ENCODE measurements at places on chromosomes 11 and 22. TPM values are rescaled to one million over a fixed set of nuclear protein-coding genes. Genes with fewer than 3 reads are reported as not detected.

KCNJ5 gene
- total RNA-seq = 0.63 TPM

OR5A1 gene
- total RNA-seq = not detected

TUB gene
- 90.8 TPM for total RNA-seq

DENND5A gene
- 239 TPM for total RNA-seq

SYCE3 gene
- not detected for total RNA-seq

PATE2 gene
- 1.9 TPM for total RNA-seq

PHF21A gene
- 40.1 TPM for total RNA-seq

P2RY2 gene
- total RNA-seq = not detected

GGTLC2 gene
- total RNA-seq = not detected

OR6T1 gene
- not detected for total RNA-seq

SHISAL1 gene
- 25.7 TPM for total RNA-seq

CDHR5 gene
- not detected for total RNA-seq

BIK gene
- not detected for total RNA-seq

NAV2 gene
- total RNA-seq = 51.0 TPM

TMEM191C gene
- 4.4 TPM for total RNA-seq

OR52A1 gene
- total RNA-seq = not detected

SOX6 gene
- 68.9 TPM for total RNA-seq

TRIM22 gene
- total RNA-seq = 20.7 TPM

F2 gene
- total RNA-seq = 0.63 TPM

SCGB2A2 gene
- total RNA-seq = not detected

SOX10 gene
- 3.4 TPM for total RNA-seq

KCNK4 gene
- total RNA-seq = 5.3 TPM

MOGAT2 gene
- total RNA-seq = not detected

YPEL1 gene
- 89.5 TPM for total RNA-seq

B3GAT3 gene
- total RNA-seq = 22.5 TPM

PLEKHB1 gene
- 5.9 TPM for total RNA-seq

TPBGL gene
- not detected for total RNA-seq

OR4C5 gene
- not detected for total RNA-seq

OR51B5 gene
- total RNA-seq = 3.1 TPM

TMEM45B gene
- 0.94 TPM for total RNA-seq

ST3GAL4 gene
- total RNA-seq = 14.4 TPM

PRR5L gene
- total RNA-seq = 4.1 TPM

TRIM44 gene
- 31.6 TPM for total RNA-seq

SLC22A8 gene
- total RNA-seq = not detected

MS4A5 gene
- not detected for total RNA-seq

SHANK3 gene
- total RNA-seq = 9.7 TPM

PARVG gene
- 1.9 TPM for total RNA-seq

MTA2 gene
- total RNA-seq = 139 TPM

SHANK2 gene
- 99.2 TPM for total RNA-seq

KCNK7 gene
- total RNA-seq = not detected

TEX12 gene
- total RNA-seq = 2.2 TPM

DEFB131B gene
- total RNA-seq = not detected

C11orf21 gene
- not detected for total RNA-seq

IRAG1 gene
- total RNA-seq = 0.63 TPM

NXPE2 gene
- total RNA-seq = 0.94 TPM

OR51B4 gene
- total RNA-seq = 0.94 TPM

DSCAML1 gene
- 30.7 TPM for total RNA-seq

TSPAN18 gene
- total RNA-seq = 21.9 TPM

SNX32 gene
- total RNA-seq = 20.7 TPM

MMP12 gene
- not detected for total RNA-seq

XKR3 gene
- total RNA-seq = not detected
